ENCODE measurements at places on chromosomes 12 and 14.
A peak's percentile ranks its signal among the peaks of the same experiment; 100 is the strongest.

DNA sequence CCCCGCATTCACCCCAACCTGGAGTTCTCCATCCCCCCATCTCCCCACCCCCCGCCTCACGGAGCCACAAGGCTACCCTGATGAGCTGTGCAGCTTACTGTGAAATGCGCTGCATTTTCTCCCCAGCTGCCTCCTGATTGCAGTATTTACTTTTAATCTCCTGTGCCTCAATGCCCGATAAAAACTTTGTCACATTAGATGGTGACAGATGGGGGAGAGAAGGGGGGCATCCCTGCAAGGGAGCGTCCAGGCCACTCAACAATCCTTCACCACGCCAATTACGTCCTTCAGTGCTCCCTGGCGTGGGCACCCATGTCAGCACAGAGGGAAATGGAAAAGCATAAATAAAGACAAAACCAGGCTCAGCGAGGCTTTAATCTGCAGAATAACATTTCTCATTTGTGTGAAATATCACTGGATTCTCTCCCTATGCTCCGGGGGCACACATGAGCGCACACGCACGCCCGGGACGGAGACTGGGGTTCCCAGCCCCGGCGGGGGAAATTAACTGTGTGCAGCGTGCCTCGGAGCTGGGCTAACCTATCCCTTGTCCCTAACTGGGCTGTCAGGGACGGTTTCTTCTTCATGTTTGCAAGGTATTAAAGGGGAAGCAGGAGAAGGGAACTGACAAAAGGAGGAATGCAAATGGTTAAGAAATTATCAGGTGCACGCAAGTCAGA is 186.7 kb upstream of the VASH1 start:
- DNase-seq: no peak

DNA sequence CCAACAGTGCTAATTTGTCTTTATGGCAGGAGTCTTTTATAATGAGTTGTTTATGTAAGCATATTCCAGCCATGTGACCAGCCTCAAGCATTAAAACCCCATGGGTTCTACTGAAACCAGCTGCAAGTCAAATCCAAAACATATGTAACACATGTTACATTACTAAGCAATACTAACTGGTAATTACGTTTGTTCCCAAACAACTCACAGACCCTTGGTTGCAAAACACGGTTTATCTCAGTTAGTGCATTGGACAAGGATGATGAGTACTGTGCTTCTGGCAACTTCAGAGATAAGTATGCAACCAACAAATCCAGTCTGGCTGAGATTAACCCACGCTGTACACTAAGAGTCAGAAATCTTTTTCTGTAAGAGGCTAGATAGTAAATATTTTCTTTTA is 110.1 kb upstream of the FAR2 start:
- DNase-seq: no peak

- peak; percentile 90 for DNase-seq
Measured at GRCh38 chr12:112937741-112938719, at the start of gene OAS3. Gene OAS3, plus strand, starts transcription at chr12:112938474. Its CDS starts 57 bp downstream, at chr12:112938531.

DNA sequence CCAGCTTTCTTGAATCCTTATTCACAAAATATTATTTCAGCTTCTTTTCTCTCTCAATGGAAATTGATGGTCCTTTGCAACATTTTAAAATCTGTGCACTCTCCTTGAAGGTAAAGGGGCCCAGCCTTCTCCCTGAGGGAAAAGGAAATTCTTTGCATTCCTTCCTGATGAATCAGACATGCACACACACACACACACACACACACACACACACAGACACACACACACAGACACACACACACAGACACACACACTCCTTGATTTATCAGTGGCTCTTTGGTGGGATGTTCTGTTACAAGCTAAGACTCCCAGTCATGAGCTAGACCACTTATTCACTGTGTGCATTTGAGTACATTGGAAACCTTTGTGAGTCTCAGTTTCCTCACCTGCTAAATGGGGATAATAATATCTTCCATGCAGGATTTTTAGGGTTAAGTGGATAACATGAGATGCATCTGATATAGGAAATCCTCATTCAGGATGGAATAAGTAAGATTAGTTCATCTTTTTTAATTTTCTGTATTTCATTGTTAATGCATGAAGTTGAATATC is 45.1 kb upstream of the HMGA2 start:
- DNase-seq: peak; percentile 10

GRCh38 chr14:50875359-50876070 is 3.7 kb downstream of the ABHD12B start:
- DNase-seq: no peak

GRCh38 chr12:68349220-68349621 is 17.1 kb upstream of the MDM1 start:
- no peak for DNase-seq

DNA sequence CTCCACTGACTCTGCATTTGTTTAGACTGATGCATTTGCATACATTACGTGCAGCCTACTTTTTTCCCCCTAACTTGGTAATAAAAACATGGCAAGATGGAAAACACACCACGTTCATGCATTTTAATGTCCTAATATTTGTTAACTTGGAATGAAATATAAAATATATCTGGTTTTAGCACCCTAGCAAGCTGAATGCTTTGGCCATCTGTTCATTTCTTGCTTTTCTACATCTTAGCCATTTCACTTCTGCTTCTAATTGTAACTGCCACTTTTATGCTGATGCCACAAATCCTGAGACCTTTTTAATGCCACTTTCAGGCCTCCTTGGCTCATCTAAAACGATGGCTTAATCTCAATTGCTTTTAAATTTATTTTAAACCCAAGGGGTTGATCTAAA is 177.7 kb upstream of the RASSF8 start:
- no peak for DNase-seq

DNA sequence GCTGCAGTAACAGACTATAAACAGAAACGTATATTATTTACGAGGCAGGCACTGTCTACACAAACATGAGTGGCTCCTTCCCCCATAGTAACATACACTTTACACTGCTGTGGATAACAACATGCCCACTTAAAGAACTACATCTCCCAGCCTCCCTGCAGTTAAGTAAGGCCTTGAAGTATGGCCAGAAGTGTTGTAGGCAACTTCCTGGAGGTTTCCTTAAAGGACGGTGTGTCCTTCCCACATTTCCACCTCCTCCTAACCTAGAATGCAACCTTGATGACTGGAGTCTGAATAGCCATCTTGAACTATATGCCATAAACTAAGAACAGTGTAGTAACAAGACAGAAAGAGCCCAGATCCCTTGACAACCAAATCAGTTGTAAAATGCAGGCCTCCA is 20.3 kb downstream of the MED13L start:
- DNase-seq: no peak

DNA sequence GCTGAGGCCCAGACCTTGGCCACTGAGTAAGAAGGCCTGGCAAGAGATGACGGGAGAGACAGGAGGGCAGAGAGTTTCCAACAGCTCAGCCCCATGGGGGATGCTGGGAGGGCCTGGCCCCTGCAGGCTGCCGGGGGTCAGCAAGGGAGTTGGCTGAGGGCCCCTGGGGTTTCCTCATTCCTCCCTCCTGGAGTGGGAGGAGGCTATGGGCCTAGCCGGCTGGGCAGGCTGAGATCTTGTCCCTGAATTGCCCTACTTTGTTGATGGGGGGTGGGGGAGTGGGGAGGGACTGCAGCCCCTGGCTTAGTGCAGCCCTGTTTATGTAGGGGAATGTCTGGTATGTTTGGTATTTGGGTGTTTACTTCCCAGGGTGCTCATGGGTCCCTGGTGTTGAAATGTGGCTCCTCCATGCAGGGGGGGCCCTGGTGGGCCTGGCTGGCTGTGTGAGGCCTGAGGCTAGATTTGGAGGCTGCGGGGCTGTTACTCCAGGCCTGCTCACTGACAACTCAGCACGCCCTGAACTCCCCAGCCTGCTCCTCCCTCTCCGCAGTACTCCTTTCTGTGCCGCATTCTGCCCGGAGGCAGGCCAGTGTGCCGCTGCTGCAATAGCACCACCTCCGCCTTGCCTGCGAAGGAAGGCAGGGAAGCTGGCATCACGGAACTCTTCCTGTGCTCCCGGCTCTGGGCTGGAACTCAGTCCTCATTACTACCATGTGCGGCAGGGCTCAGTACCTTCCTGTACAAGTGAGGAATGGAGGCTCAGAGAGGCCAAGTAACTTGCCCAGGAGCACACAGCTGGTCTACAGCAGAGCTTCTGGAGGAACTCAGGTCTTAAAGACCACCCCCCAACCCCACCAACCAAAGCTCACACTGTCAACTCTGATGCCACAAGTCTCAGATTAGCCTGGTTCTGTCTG is 25.3 kb downstream of the JDP2 start:
- no peak for DNase-seq

DNA sequence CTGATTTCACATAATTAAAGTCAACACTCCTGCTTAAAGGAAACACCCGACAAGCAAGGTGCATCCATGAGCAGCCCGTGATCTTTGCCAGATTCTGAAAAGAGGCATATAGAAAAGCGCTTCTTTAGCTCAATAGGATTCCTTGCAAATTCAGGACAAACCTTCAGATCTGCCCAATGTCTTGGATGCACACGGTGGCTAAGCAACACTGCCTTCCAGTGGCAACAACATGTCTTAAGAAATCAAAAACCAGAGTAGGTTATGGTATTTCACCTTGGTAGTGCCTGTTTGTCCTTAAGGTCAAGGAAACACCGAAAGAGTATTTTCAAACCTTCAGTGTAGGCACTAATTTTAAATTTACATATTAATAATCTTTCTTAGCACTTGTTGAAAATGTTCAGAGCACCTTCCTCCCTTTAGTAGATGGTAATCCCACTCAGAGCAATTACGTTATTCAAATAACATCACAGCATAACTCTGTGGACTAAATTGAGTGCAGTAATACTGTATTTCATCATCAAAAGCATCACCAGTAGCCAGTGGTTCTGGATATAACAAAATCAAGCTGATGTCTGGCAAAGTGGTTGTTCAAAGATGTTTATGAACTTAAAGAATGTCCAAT is 58.0 kb upstream of the CDKN3 start:
- peak; percentile 87 for DNase-seq

DNA sequence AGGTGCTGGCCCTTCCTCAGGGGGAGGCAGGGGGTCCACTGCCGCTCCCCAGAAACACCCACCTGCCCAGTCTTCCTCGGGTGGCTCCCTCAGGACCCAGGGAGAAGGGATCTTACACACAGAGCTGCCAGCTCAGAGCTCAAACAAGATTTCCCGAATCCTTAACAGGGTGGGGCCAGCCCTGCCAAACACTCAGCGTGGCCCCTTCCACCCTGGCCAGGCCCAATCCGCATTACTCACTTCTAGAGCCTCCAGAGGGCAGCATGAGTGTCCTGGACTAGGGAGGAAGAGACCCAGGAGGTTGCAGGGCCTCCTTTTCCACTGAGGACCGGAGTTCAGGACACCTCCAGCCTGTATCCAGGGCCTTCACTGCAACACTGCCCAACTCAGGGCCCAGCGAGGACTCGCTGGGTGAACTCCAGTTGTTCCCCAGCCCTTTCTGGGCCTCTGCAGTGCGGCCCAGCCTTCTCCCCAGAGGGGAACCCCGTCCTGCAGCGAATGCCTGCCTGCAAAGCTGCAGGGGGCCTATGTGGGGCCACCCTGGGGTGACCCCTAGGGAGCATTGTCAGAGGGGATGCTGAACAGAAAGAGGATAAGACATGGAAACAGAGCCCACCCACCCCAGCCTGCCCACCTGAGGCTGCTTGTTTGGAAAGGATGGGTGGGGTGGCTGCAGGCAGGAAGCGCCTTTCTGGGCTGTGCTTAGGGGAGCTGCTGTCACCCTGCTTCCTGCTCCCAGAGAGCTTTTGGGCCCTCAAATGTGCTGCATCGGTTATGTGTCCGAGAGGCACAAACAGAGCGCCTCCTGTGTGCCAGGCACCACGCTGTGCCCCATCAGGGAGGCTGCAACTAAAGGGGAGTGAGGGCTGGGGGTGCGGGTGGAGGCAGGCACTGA is 43.8 kb downstream of the CCNK start:
- no peak for DNase-seq

DNA sequence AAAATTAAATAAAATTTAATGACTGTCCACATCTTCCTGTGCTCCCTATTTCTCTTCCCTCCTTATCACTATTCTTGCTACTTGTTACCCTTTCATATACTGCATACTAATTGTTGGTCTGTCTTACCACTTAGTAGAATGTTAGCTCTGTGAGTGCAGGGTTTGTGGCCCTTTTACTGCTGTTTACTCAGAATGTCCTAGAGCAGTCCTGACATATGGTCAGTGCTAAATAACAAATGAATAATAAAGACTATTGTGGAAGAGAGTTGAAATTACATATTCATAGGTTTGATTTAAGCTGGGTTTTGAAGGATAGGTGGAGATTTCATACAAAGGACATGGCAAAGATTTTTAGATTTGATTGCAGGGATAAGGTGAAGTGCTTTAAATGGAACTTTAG is 24.5 kb downstream of the KTN1 start:
- no peak for DNase-seq

- no peak for DNase-seq
Measured at GRCh38 chr14:105418269-105419194, 1.1 kb upstream of the MTA1 start.

DNA sequence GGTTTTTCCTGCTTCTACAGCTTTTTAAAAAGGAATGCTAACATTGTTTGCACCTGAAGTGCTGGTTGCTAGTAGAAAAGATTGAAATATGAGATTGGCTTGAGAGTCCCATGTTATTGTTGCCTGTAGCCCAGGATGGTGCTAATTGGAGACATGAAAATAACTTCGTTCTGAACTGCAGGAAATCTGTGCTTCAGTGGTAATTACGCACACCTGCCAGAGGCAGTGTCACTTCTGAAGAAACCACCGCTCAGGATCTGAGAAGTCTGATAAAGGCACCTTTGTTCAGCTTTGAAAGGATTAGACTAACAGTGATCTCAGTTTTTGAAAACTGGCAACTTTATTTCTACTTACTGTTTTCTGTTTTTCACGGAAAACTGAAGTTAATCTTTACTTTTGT is 15.5 kb upstream of the ATP6V0A2 start:
- no peak for DNase-seq

DNA sequence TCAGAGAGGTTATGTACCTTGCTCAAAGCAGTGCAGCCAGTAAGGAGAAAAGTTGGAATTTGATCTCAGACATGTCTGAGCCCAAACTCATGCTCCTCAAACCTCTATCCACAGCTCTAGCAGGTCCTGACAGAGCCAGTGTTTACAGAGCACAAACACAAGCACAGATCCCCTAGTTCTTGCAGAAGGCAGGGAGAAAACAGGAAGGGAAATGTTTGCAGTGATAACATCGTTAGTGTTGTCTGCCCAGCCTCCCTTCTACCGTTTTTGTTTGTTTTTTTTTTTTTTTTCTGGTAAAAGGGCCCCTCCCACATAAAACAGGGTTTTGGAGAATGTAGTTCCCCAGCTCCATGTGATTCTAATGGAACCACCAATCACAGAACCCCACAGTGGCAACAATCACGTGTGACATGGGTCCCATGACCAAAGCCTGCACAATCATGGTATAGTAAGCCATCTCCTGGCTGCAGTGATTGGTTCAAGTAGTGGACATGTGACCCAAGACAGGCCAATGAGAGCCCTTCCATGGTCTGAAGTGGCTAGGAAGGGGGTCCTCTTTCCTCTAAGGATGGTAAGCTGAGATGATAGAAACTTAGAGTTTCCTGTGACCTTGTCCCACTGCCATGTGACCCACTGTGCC is 513.4 kb downstream of the MED13L start:
- no peak for DNase-seq

- DNase-seq: no peak
Measured at GRCh38 chr12:80679346-80680131, 27.9 kb upstream of the MYF6 start.

GRCh38 chr14:32656601-32657000 is 282.1 kb upstream of the NPAS3 start:
- no peak for DNase-seq

GRCh38 chr12:12087693-12088034 is 16.9 kb downstream of the BCL2L14 start:
- DNase-seq: no peak

- DNase-seq: no peak
Measured at GRCh38 chr12:127411981-127412380, 855.0 kb upstream of the TMEM132C start.
